ENCODE measurements at places on chromosomes 16 and 17.

- no peak for DNase-seq
These were observed 92.2 kb upstream of the CIBAR2 start for GRCh38 chr16:85204242-85205010.

DNA sequence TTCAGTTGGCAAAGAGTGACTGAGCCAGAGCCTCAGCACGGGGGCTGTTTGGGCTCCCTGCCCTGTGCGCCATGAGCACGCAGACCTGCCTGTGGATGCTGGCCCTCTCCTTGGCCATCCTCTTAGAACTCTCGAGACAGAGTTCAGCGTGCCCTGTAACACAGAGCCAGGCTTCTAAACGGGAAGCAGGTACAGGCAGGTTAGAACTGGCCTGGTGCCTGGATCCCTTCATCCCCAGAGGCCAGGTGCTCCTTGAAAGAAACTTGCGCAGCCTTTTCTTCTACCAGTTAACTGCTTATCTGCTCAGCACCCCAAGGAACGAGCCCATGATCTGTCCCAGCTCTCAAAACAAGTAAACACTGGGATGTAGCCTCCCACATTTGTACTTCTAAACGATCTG lies 6.9 kb downstream of the CCNF start:
- no peak for DNase-seq

DNA sequence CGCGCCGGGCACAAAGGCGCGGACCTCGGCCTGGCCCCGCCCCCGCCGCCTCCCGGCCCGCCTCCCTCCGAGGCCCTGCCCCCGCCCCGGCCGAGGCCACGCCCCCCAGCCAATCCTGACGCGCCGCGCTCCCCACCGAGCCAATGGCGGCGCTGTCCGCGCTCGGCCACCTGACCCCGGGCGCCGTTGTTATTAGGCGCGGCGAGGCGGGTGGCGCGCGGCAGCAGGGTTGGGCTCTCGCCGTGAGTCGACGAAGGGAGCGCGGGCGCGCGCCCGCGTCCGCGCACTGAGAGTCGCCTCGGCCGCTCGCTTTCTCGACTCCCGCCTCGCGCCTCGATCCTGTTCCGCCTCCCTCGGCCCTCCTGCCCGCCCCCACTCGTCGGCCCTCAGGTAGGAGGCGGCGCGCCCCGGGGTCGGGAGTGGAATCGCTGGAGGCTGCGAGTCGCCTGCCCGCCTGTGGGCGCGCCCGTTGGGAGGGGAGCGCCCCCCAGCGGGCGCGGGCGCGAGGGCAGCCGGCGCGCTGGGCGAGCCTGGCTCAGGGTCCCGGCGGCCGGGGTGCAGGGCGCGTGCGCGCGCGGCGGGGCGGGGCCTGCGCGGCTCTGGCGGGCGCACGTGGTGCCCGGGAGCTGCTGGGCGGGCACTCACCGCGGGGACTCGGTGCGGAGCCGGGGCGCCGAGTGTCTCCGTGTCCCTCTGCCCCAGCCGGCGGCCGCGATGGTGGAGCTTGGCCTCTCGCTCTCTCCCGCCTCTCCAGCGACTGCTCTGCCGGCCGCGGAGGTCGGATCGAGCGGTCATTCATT lies 405 bp upstream of the CBLN1 start:
- DNase-seq: peak; percentile 70

DNA sequence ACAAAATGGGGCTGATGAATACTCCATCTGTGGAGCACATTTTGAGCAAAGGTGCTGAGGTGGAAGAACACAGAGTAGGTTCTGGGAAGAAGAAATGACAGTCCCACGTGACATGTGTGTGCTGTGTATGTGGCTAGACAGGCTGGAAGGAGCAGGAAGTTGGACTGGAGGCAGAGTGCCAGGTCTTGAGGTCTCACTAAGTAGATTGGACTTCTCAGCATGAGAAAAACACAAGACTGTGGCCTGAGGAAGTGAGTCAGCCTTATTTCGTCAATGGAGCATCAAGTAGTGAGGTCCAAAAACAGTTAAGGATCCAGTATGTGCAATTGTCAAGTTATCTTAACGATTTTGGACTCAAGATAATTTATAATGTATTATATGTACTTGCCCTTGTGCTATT lies 736.5 kb downstream of the KCNJ2 start:
- DNase-seq: no peak

DNA sequence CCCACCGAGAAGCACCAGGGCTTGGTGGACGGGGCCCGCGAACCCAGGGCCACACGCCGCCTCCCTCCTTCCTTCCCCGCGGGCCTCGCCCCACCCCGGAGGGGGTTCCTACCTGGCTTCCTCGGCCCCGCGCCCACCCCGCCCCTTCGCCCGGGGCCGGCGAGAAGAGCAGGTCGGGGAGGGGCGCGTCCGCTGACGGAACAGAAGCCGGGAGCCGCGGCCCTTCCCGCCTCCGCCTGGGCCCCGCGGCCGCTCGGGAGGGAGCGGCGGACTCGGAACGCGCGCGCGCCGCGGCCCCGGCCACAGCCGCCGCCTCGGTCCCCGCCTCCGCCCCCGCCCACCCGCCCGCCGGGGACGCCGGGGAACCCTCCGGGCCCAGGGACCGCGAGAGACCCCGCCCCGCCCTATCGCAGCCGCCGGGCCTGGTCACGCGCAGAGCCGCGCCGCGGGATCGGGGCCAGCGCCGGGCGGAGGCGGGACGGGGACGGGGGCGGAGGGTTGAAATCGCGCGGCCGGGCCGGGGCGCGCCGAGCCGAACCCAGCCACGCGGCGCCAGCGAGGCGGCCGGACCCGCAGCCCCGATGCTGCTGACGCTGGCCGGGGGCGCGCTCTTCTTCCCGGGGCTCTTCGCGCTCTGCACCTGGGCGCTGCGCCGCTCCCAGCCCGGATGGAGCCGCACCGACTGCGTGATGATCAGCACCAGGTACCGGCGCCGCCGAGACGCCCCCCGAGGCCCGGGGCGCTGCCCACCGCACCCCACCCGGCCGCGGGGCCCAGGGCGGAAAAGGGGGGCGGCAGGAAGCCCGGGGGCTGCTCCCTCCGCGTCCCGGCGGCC lies at the start of gene TLCD3A:
TLCD3A (plus strand) TSS at position 530 of the 835 bp plus-strand sequence; CDS start at position 582, 52 bp downstream.
- peak; percentile 44 for DNase-seq

- DNase-seq: peak; percentile 22
These were observed 338.5 kb downstream of the PMP22 start for GRCh38 chr17:14926526-14927122.

- DNase-seq: no peak
These were observed 976 bp downstream of the CCL3L1 start for GRCh38 chr17:36195434-36196130.

DNA sequence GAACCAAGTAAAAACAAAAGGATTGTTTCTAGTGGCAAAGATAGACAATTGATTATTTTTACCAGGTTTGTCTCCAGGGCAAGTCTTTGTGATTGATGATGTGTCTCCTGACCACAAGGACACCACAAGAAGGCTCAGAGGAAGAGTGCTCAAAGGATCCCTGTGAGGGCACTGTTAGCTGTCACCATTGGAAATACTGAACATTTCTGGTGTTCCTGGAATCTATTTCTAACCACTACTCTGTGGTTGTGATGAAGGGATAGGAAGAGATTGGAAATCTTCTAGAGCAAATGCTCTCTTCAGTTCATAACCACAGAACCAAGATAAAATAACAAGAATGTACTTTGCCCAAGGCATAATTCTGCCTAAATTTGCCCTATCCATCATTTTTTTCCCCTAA lies 15.3 kb downstream of the RNF43 start:
- no peak for DNase-seq

DNA sequence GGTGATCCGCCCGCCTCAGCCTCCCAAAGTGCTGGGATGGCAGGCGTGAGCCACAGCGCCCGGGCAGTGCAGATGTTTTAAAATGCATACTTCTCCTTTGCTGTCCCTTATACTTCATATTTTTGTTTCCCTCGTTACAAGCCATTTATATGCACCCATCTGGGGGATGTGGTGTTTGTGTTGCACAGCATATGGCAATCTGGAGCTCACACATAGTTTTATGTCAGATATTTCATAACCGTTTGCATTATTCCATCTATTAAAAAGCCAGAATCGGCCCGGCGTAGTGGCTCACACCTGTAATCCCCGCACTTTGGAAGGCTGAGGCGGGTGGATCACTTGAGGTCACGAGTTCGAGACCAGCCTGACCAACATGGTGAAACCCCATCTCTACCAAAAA lies 11.8 kb downstream of the FLYWCH1 start:
- DNase-seq: no peak

- peak; percentile 56 for DNase-seq
These were observed 53.5 kb downstream of the SREBF1 start for GRCh38 chr17:17783116-17783824.

- no peak for DNase-seq
These were observed 1.5 kb downstream of the PSMD7 start for GRCh38 chr16:74298104-74298503.

GRCh38 chr17:78346605-78347250 lies 13.1 kb downstream of the SOCS3 start:
- DNase-seq: no peak

- no peak for DNase-seq
These were observed 1.2 kb downstream of the MMP15 start for GRCh38 chr16:58026705-58027160.
